Spinal cord (tissue), 10 donors: ENCODE measurements at places on chromosomes 1 and 21. TPM values are rescaled to one million over a fixed set of nuclear protein-coding genes. Genes with fewer than 3 reads are reported as not detected.

Gene BATF3
- 2.7 TPM for total RNA-seq

Gene UMODL1
- total RNA-seq: not detected

Gene FAM110D
- total RNA-seq: 0.10 TPM

Gene SHCBP1L
- total RNA-seq: 0.28 TPM

Gene OLFM3
- total RNA-seq: 11.1 TPM

Gene ETV3L
- total RNA-seq: 0.11 TPM

Gene TTF2
- total RNA-seq: 10.7 TPM

Gene CNR2
- 0.06 TPM for total RNA-seq

Gene KIF17
- 3.9 TPM for total RNA-seq

Gene BMP8A
- total RNA-seq: 3.5 TPM

Gene VWA5B1
- total RNA-seq: 2.2 TPM

Gene INAVA
- total RNA-seq: 5.7 TPM

Gene INTS11
- total RNA-seq: 82.5 TPM

Gene SLC44A5
- 13.1 TPM for total RNA-seq

Gene TCEA3
- total RNA-seq: 32.6 TPM

Gene SPRR1B
- total RNA-seq: not detected

Gene RNU1-3
- 4,182 TPM for total RNA-seq

Gene ZZZ3
- 77.9 TPM for total RNA-seq

Gene BSDC1
- total RNA-seq: 73.8 TPM

Gene HSF2BP
- 1.4 TPM for total RNA-seq

Gene KCNK1
- 12.9 TPM for total RNA-seq

Gene TSSK3
- 2.4 TPM for total RNA-seq

Gene PHLDA3
- 22.8 TPM for total RNA-seq

Gene GPX7
- total RNA-seq: 48.3 TPM

Gene IGSF9
- 1.3 TPM for total RNA-seq

Gene APCS
- total RNA-seq: not detected

Gene OR2M3
- 0.40 TPM for total RNA-seq

Gene OR14K1
- not detected for total RNA-seq
